Glutamatergic neuron (in vitro differentiated cells): ENCODE measurements at places on chromosomes 6 and 20. TPM values are rescaled to one million over a fixed set of nuclear protein-coding genes. Genes with fewer than 3 reads are reported as not detected.

Gene LY6G6F
- not detected for total RNA-seq

Gene CCDC170
- not detected for total RNA-seq

Gene CPNE5
- total RNA-seq = 2.9 TPM

Gene RNF39
- total RNA-seq = not detected
